ENCODE measurements at places on chromosomes 7 and 10. TPM values are rescaled to one million over a fixed set of nuclear protein-coding genes. Genes with fewer than 3 reads are reported as not detected.
A peak's percentile ranks its signal among the peaks of the same experiment; 100 is the strongest.

GRCh38 chr10:12481924-12482323 is 132.6 kb downstream of the CAMK1D start:
- no peaks in the 10 kb centered on the region for H3K27me3 ChIP-seq
- H3K27ac ChIP-seq = no peak overlapping the region
- H3K36me3 ChIP-seq = no peaks in the 10 kb centered on the region
- no peak overlapping the region for H3K4me3 ChIP-seq

The VWA2 gene
- 0.25 TPM for total RNA-seq

The KLF14 gene
- not detected for total RNA-seq

DNA sequence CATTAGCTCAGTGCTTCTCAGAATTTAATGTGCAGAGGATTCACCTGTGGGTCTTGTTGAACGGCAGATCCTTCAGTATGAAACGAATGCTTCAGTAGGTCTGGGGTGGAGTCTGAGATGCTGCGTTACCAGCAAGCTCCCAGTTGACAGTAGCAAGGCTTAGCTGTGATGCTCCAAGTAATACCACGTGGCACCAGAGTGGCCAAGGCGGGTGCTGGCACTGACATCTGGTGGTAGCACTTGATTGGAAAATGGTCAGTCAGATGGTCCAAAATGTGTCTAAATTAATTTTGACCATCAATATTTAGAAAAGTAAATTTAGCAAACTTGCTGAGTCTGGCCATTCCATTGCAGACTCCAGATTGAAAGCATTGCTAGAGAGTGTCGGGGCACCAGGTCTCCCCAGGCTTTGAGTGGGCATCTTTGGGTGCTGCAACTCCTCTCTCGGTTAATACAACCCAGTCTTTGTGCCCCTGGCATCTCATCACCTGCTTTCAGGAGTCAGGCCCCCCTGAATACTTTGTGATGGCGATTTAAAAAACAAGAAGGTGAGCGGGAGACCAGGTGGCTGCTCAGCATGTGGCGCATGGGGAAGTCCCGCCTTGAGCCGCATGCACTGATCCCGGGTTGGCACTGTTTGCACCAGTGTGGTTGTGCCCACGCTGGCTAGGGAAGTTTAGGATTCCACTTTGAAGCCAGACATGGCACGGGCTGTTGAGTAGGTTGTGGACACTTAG is 130.1 kb downstream of the NT5C2 start:
- H3K36me3 ChIP-seq = no peaks in the 10 kb centered on the region
- no peak overlapping the region for H3K27ac ChIP-seq
- H3K4me3 ChIP-seq = no peak overlapping the region
- no peaks in the 10 kb centered on the region for H3K27me3 ChIP-seq
- no peaks in the 10 kb centered on the region for H3K4me1 ChIP-seq
- no peak for DNase-seq

The ANKRD22 gene
- not detected for total RNA-seq

DNA sequence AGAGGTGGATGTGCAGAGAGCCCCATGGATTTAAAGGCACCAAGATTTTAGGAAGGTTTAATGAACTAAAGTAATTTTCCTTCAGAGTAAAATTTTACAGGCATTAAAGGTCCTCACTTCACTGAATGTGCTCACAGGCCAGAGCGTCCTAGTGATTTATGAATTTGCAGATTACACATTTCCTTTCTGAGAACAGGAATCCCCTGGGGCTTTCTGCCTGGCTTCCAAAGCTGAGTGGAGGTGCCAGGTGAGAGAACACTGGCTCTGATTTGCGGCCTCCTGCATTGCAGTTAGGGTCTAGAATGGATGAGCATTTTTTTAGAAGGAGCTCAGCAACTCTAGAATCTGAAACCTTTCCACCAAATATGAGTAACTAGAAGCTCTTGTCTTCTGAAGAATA is 194.3 kb downstream of the SORCS3 start:
- no peaks in the 10 kb centered on the region for H3K36me3 ChIP-seq
- H3K27ac ChIP-seq = no peak overlapping the region
- DNase-seq = no peak
- H3K4me1 ChIP-seq = no peaks in the 10 kb centered on the region
- no peaks in the 10 kb centered on the region for H3K27me3 ChIP-seq

GRCh38 chr10:97508342-97508741 is 9.6 kb downstream of the UBTD1 start:
- H3K4me3 ChIP-seq = no peak overlapping the region
- H3K27ac ChIP-seq = no peak overlapping the region
- DNase-seq = peak; percentile 52
- H3K36me3 ChIP-seq = peaks cover 4% of the 10 kb centered on the region
- H3K4me1 ChIP-seq = peaks cover 5% of the 10 kb centered on the region
- H3K27me3 ChIP-seq = no peaks in the 10 kb centered on the region

The CYP26C1 gene
- not detected for total RNA-seq

- no peaks in the 10 kb centered on the region for H3K27me3 ChIP-seq
- no peak overlapping the region for H3K27ac ChIP-seq
- H3K4me1 ChIP-seq = no peaks in the 10 kb centered on the region
- no peak for DNase-seq
- no peak overlapping the region for H3K4me3 ChIP-seq
- H3K36me3 ChIP-seq = no peaks in the 10 kb centered on the region
Observed at GRCh38 chr10:27944005-27944404, 54.9 kb downstream of the ODAD2 start.

DNA sequence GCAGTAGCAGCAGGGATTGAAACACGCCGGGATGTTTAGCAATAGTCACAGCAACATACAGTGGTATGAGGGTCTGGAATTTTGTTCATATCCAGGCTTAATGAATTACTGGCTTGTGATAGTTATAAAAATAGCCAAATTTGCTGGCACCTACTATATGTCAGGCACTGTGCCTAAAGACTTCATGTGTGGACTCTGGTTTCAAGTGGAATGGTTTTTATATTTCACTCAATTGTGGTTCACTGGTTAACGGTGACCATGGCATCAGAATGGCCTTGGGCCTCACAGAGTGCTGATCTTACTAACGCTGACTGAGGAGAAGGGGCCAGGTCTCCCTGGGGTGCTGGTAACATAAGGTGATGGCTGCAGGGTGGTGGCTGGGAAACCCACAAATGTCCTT is 55.7 kb downstream of the CELF2 start:
- no peak overlapping the region for H3K4me3 ChIP-seq
- no peaks in the 10 kb centered on the region for H3K4me1 ChIP-seq
- H3K27me3 ChIP-seq = no peaks in the 10 kb centered on the region
- no peaks in the 10 kb centered on the region for H3K36me3 ChIP-seq
- no peak for DNase-seq
- no peak overlapping the region for H3K27ac ChIP-seq

GRCh38 chr10:95567903-95568630 is 6.9 kb upstream of the SORBS1 start:
- no peaks in the 10 kb centered on the region for H3K4me1 ChIP-seq
- no peak for DNase-seq
- no peaks in the 10 kb centered on the region for H3K36me3 ChIP-seq
- H3K4me3 ChIP-seq = no peak overlapping the region
- no peak overlapping the region for H3K27ac ChIP-seq

DNA sequence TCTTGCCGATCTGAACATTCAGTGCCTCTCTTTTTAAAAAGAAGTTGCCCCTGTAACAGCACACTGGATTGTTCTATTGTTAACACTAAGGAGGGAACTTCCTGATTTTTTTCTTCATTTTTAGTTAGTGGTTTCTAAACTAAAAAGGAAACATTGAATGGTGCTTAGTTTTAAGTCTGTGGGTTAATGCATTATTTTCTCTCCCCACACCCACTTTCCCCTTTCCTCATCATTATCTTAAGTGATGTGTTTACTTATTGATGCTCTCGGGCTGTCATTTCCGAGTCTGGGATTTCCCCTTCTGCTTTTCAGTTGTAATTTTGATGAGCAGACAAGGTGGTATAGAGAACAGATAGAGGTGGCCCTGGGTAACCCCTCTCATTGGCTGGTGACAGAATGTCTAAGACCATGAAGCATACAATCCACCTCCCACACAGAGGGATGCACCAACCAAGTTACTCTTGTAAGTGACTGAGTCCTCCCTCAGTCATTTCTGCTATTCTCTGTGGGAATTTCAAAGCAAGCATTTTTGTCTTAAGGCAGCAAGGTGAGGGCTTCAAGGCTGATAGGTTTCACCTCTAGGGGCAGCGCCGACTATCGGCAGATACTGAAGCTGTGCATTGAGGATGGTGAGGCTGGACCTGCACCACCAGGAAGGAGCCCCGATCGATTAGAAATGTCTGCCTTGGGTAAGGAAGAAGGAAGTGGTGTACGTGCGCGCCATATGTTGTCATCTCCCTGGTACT is 49.5 kb downstream of the CHN2 start:
- H3K27me3 ChIP-seq = peaks cover 4% of the 10 kb centered on the region
- H3K27ac ChIP-seq = no peak overlapping the region
- no peaks in the 10 kb centered on the region for H3K36me3 ChIP-seq
- H3K4me3 ChIP-seq = no peak overlapping the region

The DEPP1 gene
- total RNA-seq = 8.0 TPM

- H3K4me1 ChIP-seq = no peaks in the 10 kb centered on the region
- no peaks in the 10 kb centered on the region for H3K36me3 ChIP-seq
- H3K27ac ChIP-seq = no peak overlapping the region
- no peaks in the 10 kb centered on the region for H3K27me3 ChIP-seq
Observed at GRCh38 chr10:129861776-129862531, 102.1 kb downstream of the EBF3 start.

DNA sequence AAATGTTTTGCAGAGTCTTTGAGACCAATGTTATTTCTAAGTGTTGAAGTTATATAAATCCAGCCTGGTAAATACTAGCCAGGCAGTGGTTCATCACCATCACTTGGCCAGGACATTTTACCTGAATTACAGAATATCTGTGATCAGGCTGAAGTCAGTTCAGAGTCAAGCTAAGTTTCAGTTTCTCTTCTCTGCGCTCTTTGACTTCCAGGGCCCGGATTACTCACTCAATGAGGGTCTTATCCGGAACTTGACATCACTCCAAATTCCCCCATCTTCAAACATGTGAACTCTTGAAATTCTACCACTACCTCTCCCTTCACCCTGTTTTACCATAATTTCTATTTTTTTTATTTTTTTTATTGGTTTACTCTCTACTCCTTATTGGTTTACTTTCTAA is 36.6 kb upstream of the CCAR1 start:
- no peak overlapping the region for H3K4me3 ChIP-seq
- no peak overlapping the region for H3K27ac ChIP-seq
- no peaks in the 10 kb centered on the region for H3K4me1 ChIP-seq
- DNase-seq = no peak

DNA sequence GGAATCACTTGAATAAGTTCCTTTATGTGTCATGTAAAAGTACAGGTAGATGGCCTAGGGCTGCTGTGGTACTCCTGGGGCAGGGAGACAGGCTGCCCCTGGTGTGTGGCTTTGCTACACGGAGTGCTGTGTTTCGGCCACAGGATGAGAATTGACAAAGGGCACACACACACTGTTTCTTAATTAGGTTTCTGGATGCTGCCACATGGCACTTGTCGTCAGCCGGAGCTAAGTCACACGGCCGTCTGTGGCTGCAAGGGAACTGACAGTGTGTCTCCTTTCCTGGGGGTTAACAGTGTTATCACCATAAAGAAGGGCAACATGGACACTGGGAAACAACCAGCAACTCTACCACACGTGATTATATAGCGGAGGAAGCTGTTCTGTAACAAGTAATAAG is 55.7 kb upstream of the CREB5 start:
- H3K4me3 ChIP-seq = no peak overlapping the region
- H3K27me3 ChIP-seq = peaks cover 25% of the 10 kb centered on the region
- no peaks in the 10 kb centered on the region for H3K36me3 ChIP-seq
- DNase-seq = no peak
- H3K4me1 ChIP-seq = peaks cover 19% of the 10 kb centered on the region

DNA sequence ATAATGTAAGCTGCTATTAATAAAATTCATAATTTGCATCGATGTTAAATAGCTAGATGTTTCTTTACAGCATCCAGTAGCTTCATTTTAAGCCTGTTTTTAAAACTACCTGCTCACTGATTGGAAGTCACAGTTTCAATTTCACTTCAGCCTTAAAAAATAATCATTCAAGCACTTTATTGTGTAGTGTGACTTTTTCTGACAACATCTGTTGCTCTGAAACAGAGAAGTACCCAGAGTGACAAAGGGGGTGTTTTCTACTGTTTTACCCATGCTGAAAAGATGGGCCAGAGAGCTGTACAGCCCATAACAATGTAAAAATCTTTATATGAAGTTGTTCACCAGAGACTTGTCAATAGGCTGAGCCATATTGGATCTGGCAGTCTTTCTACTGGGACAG is 437.2 kb downstream of the MDFIC start:
- H3K36me3 ChIP-seq = no peaks in the 10 kb centered on the region
- no peaks in the 10 kb centered on the region for H3K27me3 ChIP-seq
- H3K4me3 ChIP-seq = no peak overlapping the region
- H3K27ac ChIP-seq = no peak overlapping the region
- no peak for DNase-seq
- no peaks in the 10 kb centered on the region for H3K4me1 ChIP-seq

GRCh38 chr7:142000244-142000643 is 4.6 kb downstream of the MGAM start:
- DNase-seq = no peak
- H3K36me3 ChIP-seq = no peaks in the 10 kb centered on the region
- no peak overlapping the region for H3K27ac ChIP-seq
- H3K4me1 ChIP-seq = no peaks in the 10 kb centered on the region

The SEMA3D gene
- 17.7 TPM for total RNA-seq

DNA sequence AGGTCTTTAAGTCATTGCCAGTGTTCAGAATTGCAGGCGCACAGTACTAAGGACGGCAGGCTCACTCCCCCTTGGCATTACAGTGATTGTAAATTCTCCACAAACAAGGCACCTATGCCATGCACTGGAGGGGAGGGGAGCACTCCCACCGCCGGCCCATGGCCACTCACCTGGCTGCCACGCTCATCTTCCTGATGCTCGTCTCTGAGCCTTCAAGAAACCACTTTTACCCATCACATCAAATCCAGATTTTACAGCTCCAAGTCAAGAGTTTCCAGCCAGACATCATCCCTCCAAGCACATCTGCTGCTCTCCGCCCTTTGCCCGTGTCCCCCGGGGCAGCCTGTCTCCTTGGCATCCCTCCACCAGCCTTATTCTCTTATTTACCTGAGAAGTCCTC is 350.2 kb upstream of the SHH start:
- peaks cover 3% of the 10 kb centered on the region for H3K27me3 ChIP-seq
- DNase-seq = no peak
- H3K4me3 ChIP-seq = no peak overlapping the region
- no peak overlapping the region for H3K27ac ChIP-seq
- H3K4me1 ChIP-seq = no peaks in the 10 kb centered on the region
- H3K36me3 ChIP-seq = no peaks in the 10 kb centered on the region

The TFEC gene
- 1.8 TPM for total RNA-seq

DNA sequence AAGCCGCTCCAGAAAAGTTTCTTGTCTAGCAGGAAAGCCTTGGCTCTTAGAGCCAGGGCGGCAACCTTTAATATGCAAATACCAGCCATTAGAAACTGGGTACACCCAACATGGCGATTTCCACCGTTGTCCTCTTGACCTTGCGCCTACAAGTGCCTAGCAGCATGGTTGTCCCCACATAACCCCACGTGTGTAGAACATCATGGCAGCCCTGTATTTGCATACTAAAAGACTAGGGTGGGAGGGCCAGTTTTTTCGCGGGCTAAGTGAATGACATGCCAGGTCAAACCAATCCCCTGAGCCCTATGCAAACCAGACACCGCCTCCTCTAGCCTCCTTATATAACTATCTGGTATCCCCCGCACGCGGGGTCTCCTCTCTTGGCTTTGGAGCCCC is 58.4 kb upstream of the FZD8 start:
- H3K4me1 ChIP-seq = no peaks in the 10 kb centered on the region
- H3K27ac ChIP-seq = no peak overlapping the region
- H3K4me3 ChIP-seq = no peak overlapping the region
- H3K27me3 ChIP-seq = no peaks in the 10 kb centered on the region
- no peak for DNase-seq

The SLC26A5 gene
- total RNA-seq = not detected

The SBDS gene
- 140 TPM for total RNA-seq

Measured in astrocyte (in vitro differentiated cells and primary cell).